Liver (tissue), 10 donors: ENCODE measurements at places on chromosomes 12 and 14. TPM values are rescaled to one million over a fixed set of nuclear protein-coding genes. Genes with fewer than 3 reads are reported as not detected.

EFS gene
- polyA plus RNA-seq = 0.69 TPM

ETFBKMT gene
- 1.9 TPM for polyA plus RNA-seq

VASH1 gene
- 3.4 TPM for polyA plus RNA-seq

KRT77 gene
- not detected for polyA plus RNA-seq

PCNX1 gene
- 5.7 TPM for polyA plus RNA-seq

KCNC2 gene
- polyA plus RNA-seq = not detected

SLC5A8 gene
- polyA plus RNA-seq = not detected

SLC38A4 gene
- polyA plus RNA-seq = 92.0 TPM

FOXA1 gene
- polyA plus RNA-seq = 19.2 TPM

CIROP gene
- not detected for polyA plus RNA-seq

NRL gene
- polyA plus RNA-seq = 2.9 TPM

CMA1 gene
- 0.81 TPM for polyA plus RNA-seq

SERPINA5 gene
- 122 TPM for polyA plus RNA-seq

GAS2L3 gene
- 0.76 TPM for polyA plus RNA-seq

ANKRD33 gene
- not detected for polyA plus RNA-seq

CYP27B1 gene
- 0.28 TPM for polyA plus RNA-seq

HECTD4 gene
- 4.3 TPM for polyA plus RNA-seq

CAPS2 gene
- polyA plus RNA-seq = 1.4 TPM

GPATCH2L gene
- polyA plus RNA-seq = 7.5 TPM

PLEKHD1 gene
- not detected for polyA plus RNA-seq

SLC6A15 gene
- not detected for polyA plus RNA-seq

KRT6B gene
- polyA plus RNA-seq = not detected

PLXNC1 gene
- polyA plus RNA-seq = 0.87 TPM

RIPK3 gene
- polyA plus RNA-seq = 1.2 TPM

LAG3 gene
- 0.53 TPM for polyA plus RNA-seq

TAS2R42 gene
- not detected for polyA plus RNA-seq

TMEM121 gene
- 1.5 TPM for polyA plus RNA-seq

MYF5 gene
- not detected for polyA plus RNA-seq

ANO2 gene
- 0.25 TPM for polyA plus RNA-seq

CLEC2A gene
- polyA plus RNA-seq = not detected

E2F7 gene
- 0.17 TPM for polyA plus RNA-seq

C3AR1 gene
- polyA plus RNA-seq = 1.5 TPM

CAPZA3 gene
- polyA plus RNA-seq = not detected

KCNMB4 gene
- 0.47 TPM for polyA plus RNA-seq

CPNE8 gene
- 4.5 TPM for polyA plus RNA-seq

TAS2R46 gene
- 0.35 TPM for polyA plus RNA-seq

JAG2 gene
- 0.24 TPM for polyA plus RNA-seq

A2M gene
- polyA plus RNA-seq = 1,904 TPM

OR6C4 gene
- not detected for polyA plus RNA-seq

IAPP gene
- 0.42 TPM for polyA plus RNA-seq

CFAP73 gene
- 0.18 TPM for polyA plus RNA-seq

MSRB3 gene
- 1.0 TPM for polyA plus RNA-seq

ATP6V1D gene
- polyA plus RNA-seq = 22.6 TPM

BATF gene
- polyA plus RNA-seq = 0.92 TPM

RBM25 gene
- 8.4 TPM for polyA plus RNA-seq

SLC6A13 gene
- polyA plus RNA-seq = 5.4 TPM

SRRM4 gene
- not detected for polyA plus RNA-seq

DHRS2 gene
- polyA plus RNA-seq = 0.68 TPM

DNAI7 gene
- 0.14 TPM for polyA plus RNA-seq

CMKLR1 gene
- polyA plus RNA-seq = 4.2 TPM

CLEC9A gene
- polyA plus RNA-seq = 0.03 TPM

FLRT2 gene
- 0.90 TPM for polyA plus RNA-seq

AMHR2 gene
- 1.3 TPM for polyA plus RNA-seq

DDIT3 gene
- 19.9 TPM for polyA plus RNA-seq

MEG3 gene
- 19.9 TPM for polyA plus RNA-seq

ARPC3 gene
- polyA plus RNA-seq = 140 TPM

KIF21A gene
- polyA plus RNA-seq = 13.8 TPM
